ENCODE measurements at places on chromosomes 12 and 14.

GRCh38 chr14:70821584-70822529 lies 12.5 kb upstream of the MAP3K9 start:
- DNase-seq, result peak; percentile 23

- DNase-seq, result peak; percentile 16
Measured at GRCh38 chr12:122031342-122032216, 9.9 kb downstream of the BCL7A start.

- DNase-seq, result no peak
Measured at GRCh38 chr12:11457996-11458645, 62.8 kb upstream of the PRB2 start.

DNA sequence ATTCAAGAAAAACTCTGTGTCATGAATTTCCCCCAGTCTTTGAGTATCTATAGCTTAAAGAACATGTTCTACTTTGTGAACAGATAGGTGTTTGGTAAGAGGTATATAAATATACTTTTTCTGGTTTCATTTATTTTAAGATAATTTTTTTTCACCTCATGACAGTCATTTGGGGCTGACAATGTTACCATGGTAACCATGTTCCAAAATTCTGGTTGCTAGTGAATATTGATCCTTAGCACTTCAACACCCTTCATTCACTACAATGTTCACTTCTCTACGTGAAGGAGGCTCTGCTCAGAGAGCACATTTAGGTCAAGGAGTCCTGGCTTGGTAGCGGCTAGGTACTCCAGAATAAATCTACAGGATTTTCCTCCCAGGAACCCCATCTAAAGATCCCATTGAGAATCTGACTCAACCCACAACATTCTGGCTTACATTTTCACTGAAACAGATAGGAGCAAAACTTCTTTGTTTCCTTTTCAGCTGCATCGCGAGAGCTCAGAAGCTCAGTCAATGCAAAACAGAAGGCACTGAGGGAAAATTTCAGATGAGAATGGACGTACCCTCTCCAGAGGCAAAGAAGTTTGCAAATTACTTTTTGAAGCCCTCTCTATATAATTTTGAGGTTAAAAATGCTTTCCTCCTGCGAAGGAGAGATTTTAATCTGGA lies 93.6 kb downstream of the ARF6 start:
- DNase-seq, result no peak

GRCh38 chr12:132508860-132509732 lies 19.1 kb downstream of the FBRSL1 start:
- DNase-seq, result no peak

- DNase-seq, result peak; percentile 3
Measured at GRCh38 chr12:128387811-128388422, 120.9 kb downstream of the TMEM132C start.

DNA sequence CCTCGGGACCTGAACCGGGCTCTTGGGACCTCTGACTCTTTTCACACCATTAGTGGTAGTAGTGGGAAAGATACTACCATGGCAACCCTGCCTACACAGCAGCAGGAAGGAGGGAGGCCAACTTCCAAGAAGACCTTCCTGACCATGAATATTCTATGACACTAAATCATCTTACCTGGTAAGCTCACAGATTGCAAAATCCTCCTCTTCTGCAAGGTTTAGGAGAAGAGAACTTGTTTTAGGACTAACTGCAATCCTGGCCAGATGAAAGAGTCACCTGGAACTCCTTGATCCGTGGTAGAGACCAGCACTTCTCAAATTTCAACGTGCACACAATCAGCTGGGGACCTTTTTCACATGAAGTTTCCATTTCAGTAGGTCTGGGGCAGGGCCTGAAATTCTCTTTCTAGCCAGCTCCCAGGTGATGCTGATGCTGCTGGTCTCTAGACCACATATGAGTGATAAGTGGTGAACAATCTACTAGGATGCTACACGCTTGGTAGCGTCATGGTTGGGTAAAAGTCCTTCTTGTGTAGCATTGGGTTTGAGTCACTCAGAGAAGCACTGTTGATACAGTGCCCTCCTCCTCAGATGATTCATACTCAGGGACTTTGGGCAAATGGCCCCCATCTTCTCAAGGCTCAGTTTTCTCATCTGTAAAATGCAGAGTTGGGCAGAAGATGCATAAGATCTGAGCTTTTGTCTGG lies 35.6 kb upstream of the FICD start:
- DNase-seq, result no peak

Measured in T-cell (primary cell).